NCI-H187 treated with DMSO at 0.1 percent for 48 hours (cell line): ENCODE measurements at places on chromosomes 4 and X.

DNA sequence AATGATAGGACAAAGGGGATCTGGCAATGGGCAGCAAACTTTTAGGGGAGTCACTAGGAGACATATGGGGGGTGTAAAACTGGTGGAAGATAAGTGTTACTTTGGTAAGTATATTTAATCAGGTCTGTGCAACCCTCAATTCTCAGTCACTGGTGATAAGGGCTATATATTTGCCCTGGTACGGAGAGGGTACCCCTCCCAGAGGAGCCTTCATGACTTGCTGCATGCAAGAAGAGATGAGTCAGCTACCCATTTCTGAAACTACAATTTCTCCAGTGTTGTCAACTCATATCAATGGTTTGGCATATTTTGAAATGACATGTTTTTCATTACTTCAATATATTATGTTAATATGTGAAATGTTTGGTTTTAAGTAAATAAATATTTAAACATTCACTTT, 14.3 kb downstream of the SMARCAD1 start:
- no peak for DNase-seq

GRCh38 chrX:24647257-24648058, at the start of gene PCYT1B:
PCYT1B (minus strand) TSS chrX:24647347; CDS start chrX:24647105, 242 bp downstream.
- no peak for DNase-seq

GRCh38 chrX:84487365-84488353, 14.6 kb downstream of the HDX start:
- no peak for DNase-seq

DNA sequence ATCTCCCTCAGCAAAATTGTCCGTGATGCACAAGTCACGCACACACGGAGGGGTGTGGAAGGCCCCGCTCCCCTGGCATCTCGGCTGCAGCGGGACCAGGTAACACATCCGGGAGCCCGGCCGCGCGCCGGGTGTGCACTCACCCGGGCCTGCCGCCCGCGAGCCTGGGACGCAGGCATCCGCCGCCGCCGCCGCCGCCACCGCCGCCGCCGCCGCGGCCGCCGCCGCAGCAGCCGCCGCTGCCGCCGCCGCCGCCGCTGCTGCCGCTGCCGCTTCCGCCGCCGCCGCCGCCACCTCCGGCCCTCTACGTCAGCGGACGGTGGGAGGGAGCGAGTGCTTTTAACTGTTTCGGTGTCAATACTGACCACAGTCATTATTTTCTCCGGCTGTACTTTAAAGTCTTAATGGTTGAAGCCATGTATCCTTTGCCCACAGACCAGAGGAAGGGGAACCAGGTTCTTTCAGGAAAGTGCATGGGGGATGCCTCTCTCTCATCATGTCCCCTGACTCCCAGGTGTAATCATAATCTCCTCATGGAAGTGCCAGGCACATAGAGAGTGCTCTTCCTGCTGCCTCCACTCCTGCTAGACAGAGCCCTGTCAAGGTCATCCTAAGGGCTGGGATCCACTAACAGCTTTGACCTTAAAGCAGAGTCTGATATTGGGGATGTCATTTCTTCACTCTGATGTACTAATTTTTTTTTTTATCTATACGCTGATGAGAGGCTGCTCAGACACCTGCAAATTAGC, 38.0 kb downstream of the MAGEE2 start:
- DNase-seq = no peak

DNA sequence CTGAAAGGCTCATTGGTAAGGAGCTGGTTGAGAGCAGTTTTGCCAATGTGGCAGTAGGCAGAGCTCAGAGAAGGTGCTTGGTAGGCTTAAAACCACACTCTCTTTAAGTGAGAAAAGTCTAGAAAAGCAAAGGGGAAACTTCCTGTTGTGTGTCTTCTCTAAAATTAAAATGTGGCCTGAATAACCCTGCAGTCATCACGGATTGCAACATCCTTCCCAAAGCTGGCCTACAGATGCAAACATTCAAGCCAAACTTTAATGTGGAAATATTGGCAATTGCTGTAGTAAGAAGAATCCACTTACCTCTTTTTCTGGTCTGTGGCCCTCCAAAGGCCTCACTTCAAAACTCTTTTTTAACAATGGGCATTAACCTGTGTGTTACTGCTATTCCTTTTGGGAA, 348.5 kb downstream of the OPHN1 start:
- no peak for DNase-seq

- no peak for DNase-seq
Measured at GRCh38 chrX:50447535-50447934, 23.1 kb downstream of the DGKK start.

DNA sequence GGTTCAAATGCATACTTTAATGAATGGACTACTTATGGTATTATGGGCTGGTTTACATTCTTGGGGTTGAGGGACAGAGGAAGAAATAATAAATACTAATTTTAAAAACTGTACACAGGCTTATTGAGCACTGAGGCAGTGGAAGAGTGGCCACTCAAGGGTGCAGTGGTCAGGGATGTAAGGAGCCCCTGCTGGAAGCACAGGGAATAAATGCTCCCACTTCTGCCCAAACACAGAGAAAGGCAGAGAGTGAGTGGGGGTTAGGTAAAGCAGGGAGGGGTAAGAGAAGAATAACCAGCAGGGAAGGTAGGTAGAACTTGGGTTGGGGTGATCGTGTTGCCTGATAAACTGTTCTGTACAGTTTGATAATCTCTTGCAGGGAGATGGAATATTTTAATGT, 60.0 kb downstream of the GAB1 start:
- no peak for DNase-seq

DNA sequence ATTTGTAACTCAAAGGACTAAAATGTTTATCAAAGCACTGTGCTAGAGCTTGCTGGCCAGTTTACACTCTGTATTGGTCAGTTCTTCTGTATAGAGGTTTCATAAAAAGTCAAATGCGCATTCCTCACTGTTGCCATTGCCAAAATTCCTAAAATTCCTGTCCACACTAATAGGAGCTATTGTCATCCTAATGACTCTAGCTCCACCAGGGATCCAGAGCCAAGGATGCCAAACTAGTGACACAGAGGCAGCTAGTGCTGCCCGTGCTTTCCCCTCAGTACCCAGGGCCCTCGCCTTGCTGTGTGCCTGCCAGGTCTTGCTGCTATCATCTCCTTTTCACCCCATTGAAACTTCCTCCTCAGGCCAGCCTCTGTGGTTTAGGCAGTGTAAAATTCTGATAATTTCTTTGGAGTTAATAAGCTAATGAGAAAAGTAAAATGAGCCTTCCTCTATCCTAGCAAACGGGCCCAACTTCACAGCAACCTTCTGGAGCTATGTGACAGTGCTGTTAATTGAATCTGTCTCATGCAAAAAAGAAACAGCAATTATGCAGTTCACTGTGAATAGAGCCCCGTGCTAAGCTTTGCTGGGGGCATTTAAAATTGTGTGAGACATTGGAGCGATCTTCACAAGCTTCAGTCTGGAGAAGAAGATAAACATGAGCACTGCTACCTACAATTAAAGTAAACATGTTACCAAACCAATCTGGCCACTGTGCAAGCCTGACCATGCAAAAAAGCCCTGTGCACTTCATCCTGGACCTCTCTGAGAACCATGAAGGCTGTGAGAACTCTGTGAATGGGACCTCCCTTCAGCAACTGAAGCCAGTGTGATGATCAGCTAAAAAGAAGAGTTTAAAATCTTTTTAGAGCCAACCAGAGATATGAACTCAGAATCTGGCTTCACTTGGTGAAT, 43.1 kb upstream of the FGF2 start:
- no peak for DNase-seq

DNA sequence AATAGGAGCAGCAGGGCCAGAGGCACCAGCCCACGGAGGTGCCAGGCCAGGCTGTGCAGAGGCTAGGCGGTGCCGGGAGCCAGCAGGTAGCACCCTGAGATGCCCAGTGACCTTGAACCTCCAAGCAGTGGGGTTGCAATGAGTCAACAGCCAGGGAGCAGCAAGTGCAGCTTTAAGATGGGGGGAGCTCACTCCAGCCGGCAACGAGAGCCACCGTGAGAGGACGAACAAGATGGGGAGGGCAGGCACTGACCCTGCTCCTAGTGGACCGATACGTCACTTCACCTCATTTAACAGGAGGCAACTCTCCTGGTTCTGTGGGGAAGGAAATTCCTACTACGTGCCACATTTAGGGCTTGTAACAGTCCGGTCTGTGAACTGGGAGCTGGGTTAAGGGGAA, 4.8 kb downstream of the LETM1 start:
- DNase-seq = no peak

DNA sequence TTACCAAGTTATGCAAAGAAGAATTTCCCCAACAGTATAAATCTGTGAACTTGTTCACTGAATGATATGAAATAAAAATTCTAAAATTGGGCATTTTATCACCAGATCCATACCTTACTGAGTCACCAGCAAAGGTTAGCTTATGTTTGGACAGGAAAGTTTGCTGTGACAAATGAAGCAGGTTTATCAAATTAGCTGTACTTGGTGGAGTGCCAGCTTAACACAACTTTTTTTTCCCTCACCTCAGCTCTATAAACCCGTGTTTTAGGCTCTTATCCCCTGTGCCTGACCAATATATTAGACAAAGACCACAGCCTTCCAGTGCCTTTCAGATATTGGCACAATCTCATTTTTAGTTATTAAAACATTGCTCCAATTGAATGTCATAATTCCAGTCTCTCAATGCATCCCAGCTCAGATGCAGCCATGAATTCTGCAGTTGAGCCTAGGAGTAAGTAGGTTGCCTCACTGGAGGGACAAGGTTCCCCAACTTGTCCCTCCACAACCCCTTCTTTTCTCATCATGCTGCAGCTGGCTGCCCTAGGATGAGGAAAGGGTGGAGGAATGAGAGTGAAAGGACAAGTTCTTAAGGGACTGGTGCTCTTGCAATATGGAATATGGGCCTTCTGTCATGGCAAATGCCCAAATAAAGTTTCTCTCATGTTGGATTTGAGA, 27.0 kb upstream of the PDGFC start:
- DNase-seq = no peak

DNA sequence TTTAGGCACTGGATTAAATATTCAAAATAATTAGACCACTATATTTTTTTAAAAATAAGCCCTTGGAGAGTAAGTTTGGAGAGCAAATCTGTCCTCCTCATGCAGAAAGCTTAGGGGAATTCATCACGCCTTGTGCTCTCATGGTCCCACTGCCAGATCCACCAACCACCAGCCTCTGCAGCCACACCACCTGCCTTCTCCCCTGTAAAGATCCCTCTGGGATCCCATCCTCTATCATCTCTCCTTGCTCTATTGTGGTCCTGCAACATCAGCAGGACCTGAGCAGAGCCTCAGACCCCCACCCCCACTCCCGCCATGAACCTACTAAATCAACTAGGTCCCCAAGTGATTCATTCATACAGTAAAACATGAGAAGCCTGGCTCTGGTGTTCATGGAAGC, 482.6 kb upstream of the GALNT7 start:
- DNase-seq = no peak

DNA sequence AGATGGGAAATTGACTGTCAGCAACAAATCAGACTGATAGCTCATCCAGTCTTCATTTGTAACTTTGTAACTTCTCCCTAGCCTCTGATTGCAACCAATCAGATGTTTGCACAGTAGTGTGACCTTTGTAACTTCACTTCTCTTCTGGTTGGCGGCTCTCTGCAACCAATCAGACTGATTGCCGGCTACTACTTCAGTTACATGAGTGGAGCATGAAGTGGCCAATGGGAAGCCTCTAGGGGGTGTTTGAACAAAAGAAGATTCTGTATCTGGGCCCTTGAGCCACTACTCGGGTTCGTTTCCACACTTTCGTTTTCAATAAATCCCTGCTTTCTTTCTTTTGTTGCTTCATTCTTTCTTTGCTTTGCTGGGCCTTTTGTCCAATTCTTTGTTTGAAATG, 1285.8 kb downstream of the TECRL start:
- DNase-seq = no peak
